Fibroblast of lung (primary cell): ENCODE measurements at places on chromosomes 7 and 10. TPM values are rescaled to one million over a fixed set of nuclear protein-coding genes. Genes with fewer than 3 reads are reported as not detected.

The PHF14 gene
- 17.1 and 18.8 TPM in 2 replicates for polyA plus RNA-seq

The ENTPD1 gene
- polyA plus RNA-seq, result 0.26 and 0.47 TPM in 2 replicates

DNA sequence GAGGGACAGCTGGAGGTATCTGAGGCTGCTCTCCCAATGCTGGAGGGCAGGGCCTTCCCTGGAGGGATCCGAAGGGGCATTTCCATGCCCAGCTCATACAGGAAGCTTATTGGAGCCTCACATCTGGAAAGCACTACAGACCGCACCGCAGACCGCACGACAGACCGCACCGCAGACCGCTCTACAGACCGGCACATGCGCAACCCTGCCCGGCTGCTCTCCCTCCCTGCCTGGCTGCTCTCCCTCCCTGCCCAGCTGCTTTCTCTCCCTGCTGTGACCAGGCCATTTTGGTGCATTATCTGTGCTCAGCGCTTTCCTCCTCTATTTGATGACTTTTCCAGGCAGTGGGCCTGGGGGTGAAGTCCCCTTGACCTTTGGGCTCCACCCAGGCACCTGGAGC, 39.6 kb upstream of the EN2 start:
- DNase-seq, result no peak

DNA sequence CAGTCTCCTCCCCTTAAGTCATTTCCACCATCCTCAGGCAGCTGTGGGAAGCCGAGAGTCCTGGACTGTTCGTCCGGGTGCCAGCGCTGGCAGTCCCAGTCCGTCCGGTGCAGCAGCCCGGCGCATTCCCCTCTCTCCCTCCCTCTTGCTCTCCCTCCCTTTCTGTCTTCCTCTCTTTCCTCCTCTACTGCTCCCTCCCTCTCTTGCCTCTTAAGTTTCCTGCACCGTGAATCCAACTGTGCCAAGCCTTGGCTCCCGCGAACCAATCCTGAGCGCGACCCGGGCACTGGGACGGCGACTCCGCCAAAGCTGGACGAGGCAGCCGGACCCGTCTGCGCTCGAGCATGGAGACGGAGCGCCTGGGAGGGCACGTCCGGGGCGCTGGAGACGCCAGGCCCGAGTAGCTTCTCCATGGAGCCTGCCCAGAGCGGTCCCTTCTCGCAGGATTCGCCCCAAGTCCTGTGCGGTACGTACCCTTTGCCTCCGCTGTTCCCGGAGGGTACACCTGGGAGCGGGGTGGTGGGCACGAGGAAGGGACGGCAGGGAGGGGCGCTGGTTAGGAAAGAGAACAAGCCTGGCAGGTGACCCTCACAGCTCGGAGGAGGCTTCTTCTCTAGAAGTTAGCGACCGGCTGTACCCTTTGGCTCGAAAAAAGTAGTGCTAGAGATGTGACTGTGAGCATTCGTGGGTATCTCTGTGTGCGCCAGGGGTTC, 1.0 kb downstream of the NXPH1 start:
- no peak for DNase-seq

DNA sequence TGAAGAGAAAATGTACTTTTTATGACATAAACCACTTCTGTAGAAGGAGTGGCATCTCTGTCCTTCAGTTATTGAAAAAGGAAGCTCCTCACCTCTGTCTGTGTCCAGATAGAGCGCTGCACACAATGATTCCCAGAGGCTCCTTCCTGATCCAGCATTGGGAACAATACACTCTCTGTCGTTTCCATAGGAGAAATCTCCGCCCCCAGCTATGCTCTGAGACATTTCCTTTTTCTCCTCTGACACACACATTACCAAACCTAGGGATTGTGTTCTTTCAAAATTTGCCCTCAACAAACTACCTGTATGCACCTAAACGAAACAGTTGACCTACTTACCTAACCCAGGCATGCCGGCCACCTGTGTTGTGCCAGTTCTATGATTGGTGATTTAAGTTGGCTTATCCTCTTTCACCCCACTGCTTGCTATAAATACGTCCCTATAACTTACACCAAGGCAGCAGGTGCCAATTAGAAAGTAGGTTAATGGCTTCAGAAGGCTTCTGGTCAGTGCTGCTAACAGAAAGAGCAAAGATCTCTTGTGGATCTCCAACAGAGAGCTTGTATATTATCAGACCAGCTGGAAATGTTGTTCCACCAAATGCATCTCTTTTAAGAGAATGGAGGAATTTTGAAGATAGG, 140.1 kb upstream of the JCAD start:
- DNase-seq, result no peak

DNA sequence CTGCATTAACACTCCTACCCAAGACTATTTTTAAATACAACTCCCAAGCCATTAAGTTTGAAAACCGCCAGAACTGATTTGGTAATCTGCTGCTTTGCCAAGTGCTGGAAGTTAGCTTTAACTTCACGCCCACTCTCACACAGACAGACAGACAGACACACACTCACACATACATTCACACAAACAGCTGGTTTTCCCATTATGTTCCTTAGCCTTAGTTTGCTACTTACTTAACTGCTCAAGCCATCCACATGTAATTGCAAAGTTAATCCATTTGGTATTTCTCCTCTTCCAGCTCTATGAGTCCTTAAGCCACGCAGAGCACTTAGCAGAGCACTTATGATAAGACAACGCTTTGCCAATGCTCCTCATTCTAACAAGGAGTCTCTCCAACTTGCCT, 8.3 kb downstream of the COBL start:
- DNase-seq, result no peak

- DNase-seq, result peak; percentile 17
These were observed 516.5 kb upstream of the KLF6 start for GRCh38 chr10:4301291-4302045.

DNA sequence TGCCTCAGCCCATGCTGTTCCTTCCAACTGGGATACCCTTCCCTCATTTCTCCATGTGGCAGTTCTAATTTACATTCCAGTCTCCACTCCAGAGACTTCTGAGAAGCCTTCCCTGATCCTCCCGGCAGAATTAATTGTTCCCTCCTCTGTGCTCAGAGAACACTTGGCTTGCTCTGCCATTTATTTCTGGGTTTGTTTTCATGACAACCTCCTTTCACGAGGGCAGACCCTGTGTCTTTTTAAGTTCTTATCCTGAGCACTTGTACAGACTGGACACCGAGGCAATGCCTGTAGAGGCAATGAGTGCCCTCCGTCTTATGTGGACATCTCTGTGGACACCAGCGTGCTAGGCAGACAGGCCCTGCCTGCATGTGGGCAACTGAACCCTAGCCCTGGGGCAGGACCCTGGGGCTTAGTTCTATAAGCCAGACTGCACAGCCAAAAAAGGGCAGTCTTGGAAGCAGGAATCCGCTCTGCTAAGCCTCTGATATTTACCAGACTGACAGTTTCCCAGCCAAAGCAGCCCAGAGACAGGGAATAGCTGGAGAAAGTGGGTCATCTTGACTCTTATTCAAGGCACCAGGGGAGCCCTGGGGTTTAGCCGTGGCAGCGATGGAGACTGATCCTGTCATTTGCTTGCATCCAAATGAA, 474.0 kb downstream of the RPS24 start:
- DNase-seq, result no peak

DNA sequence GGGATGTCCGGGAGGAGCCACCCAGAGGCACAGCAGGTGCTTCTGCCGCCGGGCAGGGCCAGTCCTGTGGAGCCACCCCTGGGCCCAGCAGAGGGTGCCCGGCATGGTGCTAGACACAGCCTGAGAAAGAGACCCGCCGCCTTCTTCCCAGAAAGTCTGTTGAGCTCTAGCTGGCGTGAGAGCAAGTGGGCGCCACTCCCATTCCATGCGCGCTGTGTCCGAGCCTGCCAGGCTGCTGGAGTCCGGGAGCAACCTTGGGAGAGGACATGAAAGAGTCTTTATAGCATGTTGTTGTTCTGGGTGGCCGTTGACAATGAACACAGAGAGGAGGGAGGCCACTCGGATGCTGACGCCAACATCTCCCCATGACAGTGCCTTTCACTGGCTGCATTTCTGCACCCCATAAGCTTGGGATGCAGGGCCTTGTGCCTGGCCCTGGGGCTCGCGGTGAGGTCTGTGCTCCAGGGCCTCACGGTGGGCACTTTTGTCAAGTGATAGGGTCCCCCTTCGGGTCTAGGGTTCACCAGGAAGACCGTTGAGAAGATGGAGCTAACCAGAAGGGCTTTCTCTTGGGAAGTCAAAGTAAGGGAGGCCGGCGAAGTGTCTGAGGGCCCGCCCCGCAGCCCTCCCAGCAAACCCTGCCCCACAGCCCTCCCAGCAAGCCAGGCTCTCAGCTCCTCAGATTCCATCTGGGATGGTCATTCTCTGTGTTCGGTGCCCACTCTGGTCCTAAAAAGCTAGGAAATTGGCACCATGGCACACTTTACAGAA, 47.3 kb downstream of the NKX6-2 start:
- DNase-seq, result no peak

DNA sequence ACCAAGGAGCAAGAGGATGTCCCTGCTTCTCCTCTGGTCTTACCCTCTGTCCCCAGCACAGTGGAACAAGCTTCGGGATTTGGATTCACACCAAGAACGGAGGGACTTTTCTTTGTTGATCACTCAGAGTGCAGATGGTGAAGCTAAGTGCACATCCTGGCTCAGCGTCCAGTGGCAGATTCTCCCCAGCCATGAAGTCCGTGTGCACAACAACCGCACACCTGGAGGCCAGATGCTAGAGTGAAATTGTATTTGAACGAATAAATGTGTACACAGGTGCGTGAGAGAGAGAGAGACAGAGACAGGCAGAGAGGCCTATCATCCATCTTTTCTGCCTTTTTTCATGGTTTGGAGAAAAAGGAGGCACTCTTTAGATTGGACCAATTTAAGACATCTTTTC, 31.5 kb downstream of the ASB13 start:
- no peak for DNase-seq

- peak; percentile 30 for DNase-seq
These were observed 606.9 kb downstream of the POM121L12 start for GRCh38 chr7:53642361-53642760.

DNA sequence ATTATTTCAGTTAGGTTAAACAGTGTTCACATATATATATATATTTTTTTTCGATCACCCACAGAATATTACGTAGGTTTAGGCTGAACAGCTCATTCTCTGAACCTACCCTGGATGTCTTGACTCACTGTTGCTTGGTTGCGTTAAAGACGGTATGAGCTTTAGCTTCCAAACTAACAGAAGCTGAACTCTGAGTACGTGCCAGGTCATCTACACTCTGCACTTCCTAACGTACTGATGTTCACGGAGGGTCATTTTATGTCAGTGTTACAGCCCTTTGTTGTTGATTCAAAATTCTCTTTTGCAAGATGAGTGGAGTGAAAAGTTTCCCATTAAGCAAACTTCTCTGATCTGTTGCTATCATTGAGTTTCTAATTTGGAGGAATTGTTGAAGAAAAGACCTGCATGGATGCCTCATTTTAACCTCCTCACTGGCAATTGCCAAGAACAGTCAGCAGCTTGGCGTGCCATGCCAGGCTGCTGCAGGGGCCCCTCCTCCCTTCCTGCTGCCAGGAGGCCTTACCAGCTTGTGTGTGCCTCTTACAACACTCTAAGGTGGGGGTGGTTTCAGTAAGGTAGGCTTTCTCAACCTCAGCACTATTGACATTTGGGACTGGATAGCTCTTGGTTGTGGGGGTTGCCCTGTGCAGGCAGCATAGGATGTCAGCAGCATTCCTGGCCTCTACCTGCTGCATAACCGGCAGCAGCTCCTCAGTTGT, 44.3 kb downstream of the INSYN2A start:
- peak; percentile 82 for DNase-seq
